Mammary epithelial cell (primary cell): ENCODE measurements at places on chromosomes 4 and X. TPM values are rescaled to one million over a fixed set of nuclear protein-coding genes. Genes with fewer than 3 reads are reported as not detected.

Gene PDLIM3
- total RNA-seq, result 9.0 TPM

Gene GPRASP2
- 5.9 and 8.2 TPM in 2 replicates for total RNA-seq

Gene NR3C2
- total RNA-seq, result 0.40 and 0.69 TPM in 2 replicates

Gene SORBS2
- 8.5 TPM for total RNA-seq

Gene MTNR1A
- total RNA-seq, result 0.67 TPM

Gene ARMCX5
- 8.2 and 19.1 TPM in 2 replicates for total RNA-seq

Gene SSX2
- not detected for total RNA-seq

Gene NPY5R
- total RNA-seq, result not detected in 2 replicates

Gene CLCN5
- 10.8 TPM for total RNA-seq

Gene FGF2
- 17.3 TPM for total RNA-seq

Gene NUDT11
- 14.3 TPM for total RNA-seq

Gene MMGT1
- total RNA-seq, result 28.3 TPM

Gene NDST4
- not detected in 2 replicates for total RNA-seq

Gene NDUFC1
- 51.7 and 71.7 TPM in 2 replicates for total RNA-seq

Gene GAGE13
- not detected for total RNA-seq

Gene CD40LG
- not detected in 2 replicates for total RNA-seq

Gene RASGEF1B
- 15.3 TPM for total RNA-seq

Gene ZFP92
- total RNA-seq, result 4.3 TPM in 2 replicates

Gene F9
- total RNA-seq, result not detected in 2 replicates

Gene MXRA5
- 42.3 TPM for total RNA-seq

Gene MAGEB10
- not detected for total RNA-seq

Gene CXCL11
- not detected for total RNA-seq

Gene CXCL8
- total RNA-seq, result 1.0 TPM

Gene EOLA1
- 8.8 TPM for total RNA-seq

Gene NUDT6
- 4.2 TPM for total RNA-seq

Gene MAB21L2
- not detected for total RNA-seq

Gene MAGEA2
- total RNA-seq, result not detected in 2 replicates

Gene PLAC8
- total RNA-seq, result 0.40 and 0.48 TPM in 2 replicates

Gene CLDN22
- not detected for total RNA-seq

Gene GPR143
- total RNA-seq, result not detected

Gene SRPX
- total RNA-seq, result 53.7 and 58.7 TPM in 2 replicates

Gene NHS
- total RNA-seq, result 9.0 TPM

Gene HTN3
- not detected for total RNA-seq

Gene AFF2
- 22.3 TPM for total RNA-seq

Gene RAB39B
- 2.7 TPM for total RNA-seq

Gene TBX22
- total RNA-seq, result not detected in 2 replicates

Gene BGN
- 13.5 TPM for total RNA-seq
